ENCODE measurements at places on chromosomes 6 and 20. TPM values are rescaled to one million over a fixed set of nuclear protein-coding genes. Genes with fewer than 3 reads are reported as not detected.

DNA sequence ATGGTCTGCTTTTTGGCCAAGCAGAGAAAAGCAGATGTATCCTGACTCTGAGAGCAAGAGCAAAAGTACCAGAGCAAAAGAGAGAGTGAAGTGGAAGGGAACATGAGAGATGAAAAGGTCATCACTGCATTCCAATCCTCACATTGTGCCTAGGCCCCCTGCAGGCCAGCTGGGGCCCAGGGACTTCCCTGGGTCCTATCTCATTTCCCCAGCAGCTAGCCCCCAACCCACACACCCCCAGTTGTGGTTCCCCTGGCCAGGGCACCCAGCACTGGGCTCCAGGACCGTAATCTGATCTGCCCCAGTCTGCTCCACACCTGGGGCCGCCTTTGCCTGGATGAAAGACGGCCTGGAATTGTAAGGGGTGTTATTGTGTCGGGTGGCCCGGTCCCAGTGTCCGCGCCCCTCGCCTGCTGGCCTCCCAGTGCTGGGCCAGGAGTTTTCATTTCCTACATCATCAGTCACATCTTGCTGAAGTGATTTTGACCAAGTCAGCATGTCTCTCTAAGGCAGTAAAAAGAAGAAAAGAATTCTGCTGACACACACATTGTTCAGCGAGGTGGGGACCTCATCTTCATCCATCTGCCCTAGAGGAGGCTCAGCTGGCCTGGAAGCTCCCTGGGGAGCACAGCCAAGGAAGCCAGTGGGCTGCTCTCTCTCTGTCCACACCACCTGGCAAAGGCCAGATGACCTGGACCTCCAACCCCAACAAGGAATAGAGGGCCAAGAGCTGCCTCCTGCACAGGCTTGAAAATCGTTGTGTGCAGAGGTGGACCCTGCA lies 4.0 kb upstream of the BMP7 start:
- no peak for DNase-seq

DNA sequence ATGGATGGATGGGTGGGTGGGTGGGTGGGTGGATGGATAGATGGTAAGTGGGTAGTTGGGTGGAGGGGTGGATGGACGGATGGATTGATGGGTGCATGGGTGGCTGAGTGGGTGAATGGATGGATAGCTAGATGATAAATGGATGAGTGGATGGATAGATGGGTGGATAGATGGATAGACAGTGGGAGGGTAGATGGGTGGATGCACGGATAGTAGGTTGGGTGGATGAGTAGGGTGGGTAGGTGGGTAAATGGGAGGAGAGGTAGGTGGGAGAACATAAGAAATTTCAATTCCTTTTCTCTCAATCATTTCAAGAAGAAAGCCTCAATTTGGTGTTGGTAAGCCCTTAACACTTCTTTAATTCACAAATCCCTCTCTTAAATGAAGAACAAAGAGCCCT lies 186.9 kb downstream of the PREX1 start:
- DNase-seq, result no peak

- DNase-seq, result no peak
Observed at GRCh38 chr6:67863346-67863745, 771.7 kb upstream of the ADGRB3 start.

DNA sequence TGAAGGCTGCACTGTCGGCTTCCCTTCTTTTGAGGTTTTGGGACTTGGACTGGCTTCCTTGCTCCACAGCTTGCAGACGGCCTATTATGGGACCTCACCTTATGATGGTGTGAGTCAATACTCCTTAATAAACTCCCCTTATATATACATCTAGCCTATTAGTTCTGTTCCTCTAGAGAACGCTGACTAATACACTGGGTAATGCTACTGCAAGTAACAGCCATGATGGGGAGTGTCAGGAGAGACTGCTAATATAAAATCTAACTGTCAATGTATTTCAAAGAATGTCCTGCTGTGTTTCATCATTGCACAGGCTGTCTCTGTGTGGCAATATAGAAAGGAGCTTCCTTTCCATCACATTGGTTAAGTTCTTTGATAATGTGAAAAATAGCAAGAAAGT lies 57.7 kb upstream of the UST start:
- no peak for DNase-seq

- DNase-seq, result no peak
Observed at GRCh38 chr6:151297886-151298285, 58.1 kb downstream of the AKAP12 start.

GRCh38 chr6:100126790-100127484 lies 132.9 kb upstream of the MCHR2 start:
- DNase-seq, result no peak

GRCh38 chr6:133242637-133243585 lies 1.8 kb downstream of the EYA4 start:
- peak; percentile 8 for DNase-seq

- no peak for DNase-seq
Observed at GRCh38 chr6:3356824-3357420, 98.2 kb downstream of the PSMG4 start.

- no peak for DNase-seq
Observed at GRCh38 chr6:30901436-30901835, 6.6 kb upstream of the GTF2H4 start.

DNA sequence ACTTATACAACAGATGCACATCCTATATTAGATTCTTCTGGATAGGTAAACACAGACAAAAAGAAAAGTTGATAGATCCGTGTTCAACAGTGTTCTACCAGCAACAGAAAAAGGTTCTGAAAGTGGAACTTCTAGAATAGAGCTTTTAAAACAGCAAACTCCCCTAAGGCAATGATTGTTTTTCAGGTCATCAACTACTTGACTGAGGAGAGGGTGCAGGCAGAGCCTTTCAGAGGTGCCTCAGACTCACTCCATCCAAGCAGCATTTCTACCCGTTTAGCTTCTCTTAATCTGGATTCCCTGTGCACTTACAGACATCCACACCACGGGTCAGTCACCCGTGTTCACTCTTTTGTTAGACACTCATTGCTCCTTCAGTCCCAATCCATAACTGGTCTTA lies 28.9 kb downstream of the FYN start:
- DNase-seq, result no peak

GRCh38 chr6:43629104-43629504 lies at the start of gene GTPBP2:
TSS of gene GTPBP2 (minus strand) at chr6:43629264. CDS start at chr6:43629162, 102 bp downstream.
- peak; percentile 98 for DNase-seq

- peak; percentile 27 for DNase-seq
Observed at GRCh38 chr20:45407067-45407745, 883 bp upstream of the DBNDD2 start.

DNA sequence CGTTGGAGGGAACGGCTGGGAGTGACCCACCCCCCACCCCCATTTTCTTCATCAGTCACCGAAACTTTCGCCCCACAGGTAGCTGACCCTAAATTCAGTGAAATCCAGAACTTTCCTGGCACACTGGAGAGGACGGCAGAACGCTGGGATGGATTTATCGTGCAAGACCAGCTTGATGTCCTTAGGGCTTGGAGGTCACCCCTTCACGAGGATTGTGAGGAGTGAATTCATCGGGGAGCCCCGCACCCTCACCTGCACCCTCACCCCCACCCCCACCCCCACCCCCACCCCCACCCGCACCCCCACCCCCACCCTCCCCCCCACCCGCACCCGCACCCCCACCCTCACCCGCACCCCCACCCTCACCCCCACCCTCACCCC lies 13.3 kb upstream of the TCFL5 start:
- no peak for DNase-seq

DNA sequence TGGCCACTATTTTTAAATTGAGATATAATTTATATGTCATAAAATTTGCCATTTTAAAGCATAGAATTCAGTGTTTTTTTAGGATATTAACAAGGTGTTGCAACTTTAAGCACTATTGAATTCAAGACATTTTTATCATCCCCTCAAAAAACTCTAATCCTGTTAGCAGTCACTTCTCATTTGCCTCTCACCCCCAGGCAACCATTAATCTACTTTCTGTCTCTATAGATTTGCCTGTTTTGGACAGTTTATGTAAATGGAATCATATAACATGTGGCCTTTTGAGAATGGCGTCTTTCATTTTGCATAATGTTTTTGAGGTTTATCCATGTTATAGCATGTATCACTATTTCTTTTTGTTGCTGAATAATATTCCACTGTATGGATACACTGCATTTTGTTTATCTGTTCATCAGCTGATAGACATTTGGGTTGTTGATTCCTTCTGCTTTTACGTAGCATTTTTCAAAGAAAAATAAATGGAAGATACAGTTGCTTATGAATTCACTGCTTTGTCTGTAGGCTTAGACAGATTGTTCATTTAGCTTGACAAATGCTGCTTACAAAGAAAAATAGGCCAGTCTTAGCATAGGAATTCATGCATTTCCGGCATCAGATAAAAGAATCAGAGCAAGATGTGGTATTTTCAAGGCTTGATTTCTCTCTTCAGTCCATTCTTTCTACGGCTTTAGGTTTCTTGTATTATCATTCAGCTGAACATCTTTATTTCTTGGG lies 52.9 kb downstream of the STK4 start:
- DNase-seq, result no peak

DNA sequence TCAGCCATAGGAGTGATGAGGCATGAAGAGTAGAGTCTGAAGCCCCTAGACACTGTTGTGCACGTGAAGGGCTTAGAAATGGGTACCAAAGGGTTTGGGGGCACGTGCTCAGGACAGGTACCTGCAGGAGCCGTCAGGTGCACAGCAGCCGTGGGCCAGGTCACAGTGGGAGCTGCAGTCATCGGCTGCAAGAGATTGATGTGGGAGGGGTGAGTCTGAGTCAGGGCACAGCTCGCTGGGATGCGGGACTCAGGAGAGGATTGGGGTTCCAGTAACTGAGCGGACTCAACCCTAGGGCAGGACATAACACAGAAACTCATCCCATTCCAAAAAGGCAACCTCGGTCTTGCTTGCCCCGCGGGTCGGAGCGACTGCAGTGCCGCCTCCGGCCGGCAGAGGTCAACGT lies 1.1 kb downstream of the DLK2 start:
- DNase-seq, result peak; percentile 84

DNA sequence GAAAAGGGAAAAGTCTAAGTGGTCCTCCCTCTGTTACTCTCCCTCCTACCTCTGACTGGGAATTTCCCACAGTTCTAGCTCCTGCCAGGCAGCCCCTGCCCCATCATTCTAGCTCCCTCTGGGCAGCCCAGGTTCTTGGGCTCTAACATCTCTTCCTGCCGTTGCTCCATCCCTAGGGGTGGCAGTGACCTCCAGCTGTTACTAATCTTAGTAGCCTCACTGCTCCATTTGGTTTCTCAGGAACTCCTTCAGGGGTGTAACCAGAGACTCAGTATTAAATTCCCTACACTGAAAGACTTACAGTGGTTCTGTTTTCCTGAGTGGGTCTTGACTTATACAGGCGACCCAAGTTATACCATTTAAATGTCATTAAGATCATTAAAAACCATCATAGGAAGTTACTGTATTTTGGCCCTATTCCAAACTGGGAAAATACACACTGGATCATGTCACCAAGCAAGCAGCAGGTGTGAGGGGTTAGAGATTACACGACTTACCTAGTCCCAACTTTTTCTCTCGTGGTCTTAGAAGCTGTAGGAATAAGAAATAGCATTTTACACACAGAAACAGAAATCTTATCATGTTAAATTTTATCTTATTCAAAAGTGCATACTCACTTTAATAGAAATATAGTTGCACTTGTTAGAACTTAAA lies 10.1 kb downstream of the DPM1 start:
- DNase-seq, result no peak

DNA sequence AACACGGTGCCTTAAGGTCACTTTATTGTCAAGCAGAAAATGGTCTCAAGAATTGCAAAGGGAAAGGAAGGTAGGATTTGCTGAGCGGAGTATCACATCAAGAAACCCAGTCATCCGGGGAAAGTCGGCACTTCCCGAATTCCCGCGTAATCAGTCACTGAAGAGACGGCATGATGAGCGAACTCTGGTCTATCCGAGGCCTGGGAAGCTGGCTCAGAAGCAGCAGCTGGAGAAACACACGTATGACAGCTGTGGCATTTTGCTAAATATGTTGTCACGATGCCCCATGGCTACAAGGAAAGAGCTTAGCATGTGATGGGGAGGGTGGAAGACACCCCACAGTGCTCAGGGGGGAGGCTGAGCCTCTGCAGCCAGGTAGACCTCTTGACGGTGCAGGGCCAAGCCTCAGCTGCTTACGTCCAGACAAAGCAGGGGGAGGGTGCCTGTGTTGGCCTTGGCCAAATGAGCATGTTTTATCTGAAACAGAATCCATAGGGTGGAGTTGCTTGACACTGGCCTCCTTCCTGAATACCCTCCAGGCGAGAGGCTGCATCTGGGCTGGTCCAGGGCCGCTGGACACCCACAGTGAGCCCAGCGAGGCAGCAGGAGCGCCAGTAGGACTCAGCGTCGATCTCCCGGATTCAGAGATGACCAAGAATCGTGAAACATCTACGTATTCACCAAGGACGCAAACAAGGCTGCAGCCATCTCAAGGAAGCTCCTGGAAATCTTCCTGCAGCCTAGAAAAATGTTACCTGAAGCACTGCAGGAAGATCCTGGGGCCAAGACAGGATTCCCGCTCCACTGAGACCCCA lies 118.8 kb upstream of the AFDN start:
- no peak for DNase-seq

- DNase-seq, result no peak
Observed at GRCh38 chr6:138467901-138468300, 31.4 kb downstream of the NHSL1 start.

DNA sequence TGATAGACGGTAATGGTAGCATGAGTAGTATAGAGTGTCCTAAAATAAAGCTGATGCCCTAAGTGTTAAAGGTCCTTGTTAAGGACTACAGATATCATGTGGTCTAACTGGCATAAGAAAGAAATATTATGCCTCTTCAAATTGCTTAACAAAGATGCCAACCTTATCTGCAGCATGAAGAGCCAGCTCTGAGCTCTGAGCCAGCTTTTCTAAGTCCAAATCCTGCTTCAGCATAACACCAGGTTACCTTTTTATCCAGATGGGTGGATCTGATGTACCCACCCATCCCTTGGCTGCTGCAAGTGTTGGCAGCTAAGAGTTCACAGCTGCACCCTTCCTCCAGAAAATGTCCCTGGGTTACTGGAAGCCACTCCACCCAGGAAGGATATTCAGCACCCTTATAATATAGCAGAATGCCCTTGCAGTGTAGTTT lies 83.8 kb downstream of the TENT5A start:
- DNase-seq, result no peak

The ACOT13 gene
- total RNA-seq, result 37.3 TPM

The MEI4 gene
- not detected for total RNA-seq

The HEY2 gene
- not detected for total RNA-seq

The OR2H1 gene
- total RNA-seq, result not detected

The CCN6 gene
- total RNA-seq, result 0.32 TPM

The SLC22A16 gene
- not detected for total RNA-seq

The BTNL2 gene
- not detected for total RNA-seq

The PLCB4 gene
- total RNA-seq, result 0.02 TPM

The GPR63 gene
- total RNA-seq, result 1.3 TPM

The MRPS10 gene
- total RNA-seq, result 35.2 TPM

All from activated CD4-positive, alpha-beta T cell treated with anti-CD3 and anti-CD28 coated beads for 36 hours (primary cell).